SHP77 (cell line): ENCODE measurements at places on chromosomes 2 and 18.

DNA sequence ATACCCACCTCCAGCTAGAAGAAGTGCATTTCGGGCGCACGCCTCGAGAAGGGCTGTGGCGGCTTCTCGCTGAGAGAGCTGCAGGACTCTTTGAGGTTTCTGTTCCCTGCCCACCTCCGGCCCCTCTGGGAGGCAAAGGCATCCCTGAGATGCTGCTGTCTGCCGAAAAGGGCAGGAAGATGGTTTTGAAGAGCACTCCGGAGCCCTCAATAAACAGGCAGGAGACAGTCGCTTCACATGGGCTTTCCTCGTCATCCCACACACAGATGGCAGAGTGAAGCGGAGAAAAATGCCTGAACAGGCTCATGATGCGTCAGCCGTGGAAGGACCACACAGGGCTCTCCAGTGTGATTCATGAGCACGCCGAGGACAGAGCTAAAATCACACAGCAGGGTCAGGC is 25.4 kb upstream of the GLI2 start:
- DNase-seq, result no peak

GRCh38 chr18:79812052-79812451 is 14.3 kb downstream of the KCNG2 start:
- DNase-seq, result no peak

GRCh38 chr18:76955524-76956170 is 133.3 kb downstream of the ZNF236 start:
- no peak for DNase-seq

DNA sequence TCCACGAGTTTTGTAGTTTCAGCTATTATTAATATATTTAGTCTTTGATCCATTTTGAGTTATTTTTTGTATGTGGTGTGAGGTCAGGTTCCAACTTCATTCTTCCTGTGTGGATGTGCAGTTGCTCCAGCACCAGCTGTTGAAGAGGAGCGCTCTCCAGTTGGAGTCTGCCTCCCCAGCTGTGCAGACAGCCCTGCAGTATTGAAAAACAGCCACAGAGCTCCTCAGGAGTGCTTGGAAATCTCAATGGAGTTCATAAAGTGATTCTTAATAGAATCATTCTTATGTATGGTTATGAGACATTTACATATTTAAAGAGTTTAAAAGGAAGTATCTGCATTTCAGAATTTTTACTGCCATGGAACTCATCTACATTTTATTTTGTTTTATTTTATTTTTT is 17.3 kb downstream of the DGKD start:
- no peak for DNase-seq
